ENCODE measurements at places on chromosomes 5 and 9.

GRCh38 chr9:15069106-15069505 is 158.9 kb upstream of the FREM1 start:
- DNase-seq, result no peak

DNA sequence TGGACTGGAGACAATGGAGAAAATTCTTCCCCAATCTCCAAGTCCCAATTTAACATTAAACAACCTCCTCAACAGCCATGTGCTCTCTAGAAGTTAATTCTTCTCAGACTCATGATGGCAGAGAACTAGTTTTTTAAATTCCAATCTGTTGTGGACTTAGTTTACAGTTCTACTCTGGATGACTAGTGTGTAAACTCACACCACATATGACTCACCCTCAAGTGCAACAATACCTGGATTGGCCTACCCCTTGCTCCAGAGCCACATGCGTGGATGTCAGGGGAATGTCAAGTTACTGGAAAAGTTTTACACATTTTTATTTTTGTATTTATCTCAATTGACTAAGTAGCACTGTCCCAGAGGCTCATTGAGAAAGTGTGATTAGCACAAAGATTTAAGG is 136.0 kb upstream of the EFNA5 start:
- no peak for DNase-seq

DNA sequence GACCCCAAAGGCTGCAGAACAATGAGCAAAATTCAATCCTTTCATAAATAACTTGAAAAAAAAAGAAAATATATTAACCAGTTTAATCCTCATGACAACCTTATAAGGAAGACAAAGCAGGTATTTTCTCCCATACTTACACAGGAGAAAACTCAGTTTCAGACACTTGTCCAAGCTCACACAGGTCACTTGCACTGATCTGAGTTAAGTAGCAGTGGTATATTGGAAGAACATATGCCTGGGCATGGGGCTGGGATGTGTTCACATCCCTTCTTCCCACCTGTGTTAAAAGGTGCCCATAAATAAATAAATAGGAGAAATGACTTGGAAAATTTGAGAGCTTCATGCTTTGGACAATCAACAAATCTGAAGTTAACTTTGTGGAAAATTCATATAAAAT is 63.5 kb upstream of the SELENOP start:
- DNase-seq, result no peak

GRCh38 chr5:137937994-137938750 is 48.9 kb downstream of the PKD2L2 start:
- DNase-seq, result no peak

Measured in hematopoietic multipotent progenitor cell treated with erythropoietin and hydrocortisone succinate and interleukin-3 and kit ligand, for 17 days (in vitro differentiated cells).